ENCODE measurements at places on chromosomes 16 and 17.
A peak's percentile ranks its signal among the peaks of the same experiment; 100 is the strongest.

GRCh38 chr17:5526821-5527598 lies 40.6 kb downstream of the MIS12 start:
- DNase-seq: peak; percentile 70

DNA sequence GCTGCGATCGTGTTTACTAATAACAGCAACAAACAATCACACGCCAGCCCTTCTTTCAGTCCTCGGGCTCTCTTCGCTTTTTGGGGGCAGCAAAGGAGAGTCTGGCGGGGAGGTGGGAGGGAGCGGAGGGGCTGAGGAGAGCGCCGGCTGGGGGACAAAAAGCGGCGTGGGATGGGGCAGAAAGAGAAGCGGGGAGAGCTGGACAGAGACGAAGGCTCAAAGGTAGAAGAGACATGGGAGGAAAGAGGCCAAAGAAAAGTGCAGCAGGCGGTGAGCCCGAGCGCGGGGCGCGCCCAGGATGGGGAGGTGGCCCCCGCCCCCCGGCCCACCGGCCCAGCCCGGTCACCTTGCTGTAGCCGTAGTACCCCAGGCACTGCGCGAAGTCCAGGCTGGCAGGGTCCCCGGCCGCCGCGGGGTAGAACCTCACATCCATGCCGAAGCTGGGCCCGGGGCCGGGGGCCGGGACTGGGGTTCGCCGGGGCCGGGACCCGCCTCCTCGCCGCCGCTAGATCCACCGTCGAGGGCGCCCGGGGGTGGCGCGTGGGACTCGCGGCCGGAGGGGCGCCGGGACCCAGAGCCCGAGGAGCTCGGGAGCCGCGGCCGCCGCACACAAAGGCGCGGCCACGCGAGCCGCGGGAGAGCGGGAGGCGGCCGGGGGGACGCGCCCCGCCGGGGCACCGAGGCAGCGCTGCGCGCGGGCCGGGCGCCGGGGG lies 496 bp downstream of the TOX3 start:
- no peak for DNase-seq

GRCh38 chr16:72740347-72740746 lies 307.6 kb downstream of the ZFHX3 start:
- DNase-seq: no peak

- no peak for DNase-seq
These were observed 53.7 kb downstream of the NFAT5 start for GRCh38 chr16:69619514-69619913.

- DNase-seq: no peak
These were observed 3.6 kb downstream of the FA2H start for GRCh38 chr16:74770831-74771526.

GRCh38 chr16:2370721-2371120 lies 30.2 kb upstream of the ABCA3 start:
- no peak for DNase-seq

DNA sequence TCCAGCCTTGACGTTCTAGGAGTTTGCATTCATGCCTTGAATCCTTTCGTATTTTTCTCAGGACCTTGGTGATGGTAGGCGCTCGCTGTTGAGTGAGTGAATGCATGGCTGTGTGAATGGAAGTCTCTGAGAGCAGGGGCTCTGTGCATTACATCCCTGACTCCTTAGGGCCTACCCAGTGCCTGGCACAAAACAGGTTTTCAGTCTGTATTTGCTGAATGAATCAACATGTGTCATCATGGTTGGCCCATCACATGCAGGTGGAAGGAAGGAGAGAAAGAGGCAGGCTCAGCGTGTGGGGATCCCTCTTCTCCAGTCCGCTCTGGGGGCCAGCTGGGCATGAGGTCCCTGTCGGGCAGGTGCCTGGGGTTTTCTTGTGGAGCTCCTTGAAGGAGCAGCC lies 8.7 kb downstream of the RAP1GAP2 start:
- no peak for DNase-seq

DNA sequence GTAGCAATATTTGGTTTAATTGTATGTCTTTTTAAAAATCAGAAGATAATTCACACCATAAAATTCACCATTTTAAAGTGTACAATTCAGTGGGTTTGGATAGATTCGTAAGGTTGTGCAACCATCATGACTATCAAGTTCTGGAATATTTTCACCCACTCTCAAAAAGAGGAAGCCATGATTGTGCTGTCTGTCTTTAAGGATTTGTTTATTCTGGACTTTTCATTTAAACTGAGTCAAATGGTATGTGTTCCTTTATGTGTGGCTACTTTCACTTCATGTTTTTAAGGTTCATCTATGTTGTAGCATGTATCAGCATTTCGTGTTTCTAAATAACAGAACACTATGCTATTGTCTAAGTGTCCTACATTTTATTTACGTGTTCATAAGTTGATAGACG lies 68.1 kb upstream of the CPHXL start:
- no peak for DNase-seq

DNA sequence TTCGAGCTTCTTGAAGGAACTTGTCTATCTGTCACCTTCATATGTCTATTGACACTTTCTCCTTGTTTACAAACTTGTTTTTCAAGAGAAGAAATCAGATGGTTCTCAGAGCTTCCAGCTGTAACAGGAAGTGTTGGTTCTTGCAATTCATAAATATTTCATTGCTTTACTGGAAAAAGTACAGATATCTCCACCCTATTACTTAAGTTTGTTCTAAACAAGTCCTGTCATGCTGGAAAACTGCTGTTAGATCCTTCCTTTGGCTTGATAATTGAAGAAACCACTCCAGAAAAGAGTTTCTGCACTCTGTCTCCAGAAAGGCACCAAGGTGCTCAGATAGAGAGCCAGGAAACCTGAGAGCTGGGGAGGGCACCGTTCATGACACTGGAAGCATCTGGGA lies 181.6 kb downstream of the DNAH9 start:
- DNase-seq: no peak

DNA sequence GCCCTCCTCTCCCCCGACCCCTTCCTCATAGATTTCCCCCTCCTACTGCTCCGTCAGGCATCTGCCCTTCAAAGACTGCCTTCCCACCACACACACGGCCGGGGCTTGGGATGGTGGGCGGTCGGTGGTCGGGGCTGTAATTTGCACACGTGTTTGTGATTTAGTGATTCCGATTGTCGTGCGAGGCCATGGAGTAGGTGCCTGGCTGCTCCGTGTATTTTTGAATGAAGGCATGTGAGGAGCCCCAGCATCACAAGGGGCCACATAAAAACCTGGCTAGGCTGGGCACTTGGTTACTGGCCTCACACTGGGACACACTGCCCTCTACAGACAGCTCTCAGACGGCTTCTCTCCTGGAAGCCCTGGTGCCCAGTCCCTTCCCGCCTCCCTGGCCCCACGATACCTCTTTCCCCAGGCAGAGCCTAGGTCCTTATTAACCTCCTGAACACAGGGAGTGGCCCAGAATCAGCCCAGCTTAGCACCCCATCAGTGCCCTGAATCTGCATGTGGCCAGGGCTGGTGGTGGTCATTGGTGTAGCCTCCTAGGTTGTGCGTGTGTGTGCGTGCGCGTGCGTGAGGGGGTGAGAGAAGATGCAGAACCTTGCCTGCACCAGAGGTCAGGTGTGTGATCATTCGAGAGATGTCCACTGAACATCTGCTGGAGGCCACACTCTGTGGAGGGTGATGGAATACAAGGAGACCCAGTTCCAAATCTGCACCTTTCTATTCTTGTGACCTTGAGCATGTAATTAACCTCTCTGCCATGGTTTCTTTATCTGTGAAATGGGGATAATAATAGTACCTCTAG lies 1.3 kb upstream of the SOCS1 start:
- peak; percentile 82 for DNase-seq

DNA sequence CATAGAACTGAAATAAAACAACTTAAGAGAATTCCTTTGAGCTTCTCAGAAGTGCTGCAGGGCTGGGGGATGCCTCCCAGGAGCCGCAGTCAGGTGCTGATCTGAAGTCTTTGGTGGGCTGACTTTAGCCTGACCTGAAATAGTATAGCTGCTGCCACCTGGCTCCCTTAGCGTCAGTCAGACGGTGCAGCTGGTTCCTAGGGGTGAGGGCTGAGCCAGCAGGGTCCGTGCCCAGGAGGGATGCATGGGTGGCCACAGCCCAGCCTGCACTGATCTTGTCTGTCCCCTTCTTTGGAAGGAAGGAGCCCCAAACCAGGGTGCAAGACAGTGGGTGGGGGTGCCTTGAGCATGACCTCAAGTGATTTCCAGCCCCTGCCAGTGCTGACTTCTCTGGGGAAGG lies 11.5 kb downstream of the MAPT start:
- DNase-seq: no peak

- no peak for DNase-seq
These were observed 12.0 kb downstream of the ARL4D start for GRCh38 chr17:43410557-43411368.
